ENCODE measurements at places on chromosomes 7 and 10.

GRCh38 chr7:118087126-118087525 is 96.8 kb upstream of the LSM8 start:
- no peak for DNase-seq

DNA sequence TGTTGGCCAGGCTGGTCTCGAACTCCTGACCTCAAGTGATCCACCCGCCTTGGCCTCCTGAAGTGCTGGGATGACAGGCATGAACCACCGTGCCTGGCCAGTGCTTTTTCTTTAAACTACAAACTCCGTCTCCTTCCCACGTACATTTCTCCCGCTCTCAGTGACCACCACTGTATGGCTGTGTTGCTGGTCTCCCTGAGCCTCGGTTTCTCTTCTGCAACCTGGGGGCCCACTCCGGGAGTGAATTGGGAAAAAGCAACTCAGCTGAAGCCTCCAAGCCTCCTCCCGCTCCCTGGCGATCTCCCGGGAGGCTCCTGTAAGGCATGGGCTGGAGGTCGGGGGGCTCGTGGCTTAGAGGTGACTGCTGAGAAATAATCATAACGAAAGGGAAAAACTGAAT is 136.3 kb downstream of the ELFN1 start:
- DNase-seq = no peak

GRCh38 chr10:11934262-11934661 is 108.3 kb downstream of the UPF2 start:
- DNase-seq = no peak

DNA sequence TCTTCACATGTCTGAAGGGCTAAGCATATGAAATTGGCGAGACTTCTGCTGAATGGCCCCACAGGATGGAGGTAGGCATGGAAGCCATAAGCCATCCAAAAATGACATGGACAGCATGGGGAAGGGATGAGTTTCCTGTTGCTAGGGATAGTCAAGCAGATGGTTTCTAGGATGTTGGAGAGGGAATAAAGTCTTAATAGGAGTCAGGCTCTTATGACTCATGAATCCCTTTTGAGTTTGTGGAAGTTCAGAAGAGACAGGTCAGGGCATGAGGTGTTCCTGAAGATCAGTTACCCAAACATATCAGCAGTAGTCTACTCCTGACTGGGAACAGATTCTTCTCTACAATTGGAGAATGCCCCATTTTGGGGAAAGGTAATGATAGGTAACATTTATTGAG is 243.9 kb downstream of the REEP3 start:
- no peak for DNase-seq

DNA sequence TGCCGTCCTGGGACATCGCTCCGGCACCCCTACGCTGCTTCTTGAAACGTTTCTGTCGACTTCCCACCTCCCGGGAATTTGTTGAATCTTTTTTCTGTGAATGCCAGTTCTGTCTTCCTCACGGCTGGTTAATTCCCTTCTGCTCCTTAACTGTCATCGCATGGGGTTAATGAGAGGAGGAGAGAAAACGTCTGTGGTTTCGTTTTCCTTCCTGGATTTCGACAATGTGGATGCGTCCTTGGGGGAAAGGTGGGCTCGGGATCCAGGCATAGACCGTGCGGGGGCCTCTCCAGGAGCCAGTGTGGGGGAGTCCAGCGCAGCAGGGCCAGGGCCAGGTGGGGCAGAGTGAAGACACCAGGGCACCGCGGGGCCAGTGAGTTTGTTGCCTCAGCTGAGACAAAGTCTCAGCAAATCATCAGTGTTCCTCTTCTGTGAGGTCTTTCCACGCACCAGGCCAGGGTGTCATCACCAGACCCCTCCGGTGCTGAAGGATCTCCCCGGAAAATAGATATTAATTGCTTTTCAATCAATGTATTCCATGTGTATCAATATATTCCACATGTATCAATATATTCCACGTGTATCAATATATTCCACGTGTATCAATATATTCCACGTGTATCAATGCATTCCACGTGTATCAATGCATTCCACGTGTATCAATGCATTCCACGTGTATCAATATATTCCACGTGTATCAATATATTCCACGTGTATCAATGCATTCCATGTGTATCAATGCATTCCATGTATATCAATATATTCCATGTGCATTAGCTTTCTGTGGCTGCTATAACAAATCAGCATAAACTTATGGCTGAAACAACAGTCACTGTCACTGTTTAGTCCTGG is 33.7 kb upstream of the CFAP46 start:
- no peak for DNase-seq

- no peak for DNase-seq
Observed at GRCh38 chr10:76736392-76736791, 901.2 kb downstream of the KCNMA1 start.

- DNase-seq = peak; percentile 41
Observed at GRCh38 chr10:53403688-53404087, 631.1 kb upstream of the MBL2 start.

All from hematopoietic multipotent progenitor cell (in vitro differentiated cells).